ENCODE measurements at places on chromosomes 1 and 21.

GRCh38 chr1:14304381-14304865, 294.1 kb upstream of the KAZN start:
- DNase-seq = no peak

GRCh38 chr1:210457568-210457967, 128.9 kb downstream of the HHAT start:
- DNase-seq = no peak

- DNase-seq = no peak
These were observed 73.1 kb upstream of the CACHD1 start for GRCh38 chr1:64396817-64397216.

GRCh38 chr1:178877896-178878295, 7.0 kb upstream of the ANGPTL1 start:
- DNase-seq = no peak
